ENCODE measurements at places on chromosomes 4 and X.

GRCh38 chr4:70902577-70903290, 565 bp downstream of the MOB1B start:
- DNase-seq: peak; percentile 75

- no peak for DNase-seq
These were observed 8.8 kb downstream of the PPARGC1A start for GRCh38 chr4:23881052-23881501.

DNA sequence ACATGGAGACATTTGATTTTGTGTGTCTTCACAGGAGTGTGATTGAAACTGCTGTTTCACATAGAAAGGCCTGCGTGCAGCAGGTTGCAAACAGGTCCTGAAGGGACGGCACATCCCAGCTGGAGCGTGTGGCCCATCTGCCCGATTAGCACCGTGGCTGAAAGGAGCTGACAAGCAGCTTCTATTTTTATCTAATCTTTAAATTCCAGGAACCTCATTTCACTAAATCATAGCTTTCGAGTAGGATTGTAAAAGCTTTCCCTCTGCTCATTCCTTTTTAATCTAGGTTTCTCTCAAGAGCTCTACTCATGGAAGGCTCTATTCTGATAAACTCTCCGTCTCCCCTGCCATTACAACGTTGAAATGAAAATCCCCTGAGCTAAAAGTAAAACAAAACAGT, 106.8 kb downstream of the FSTL5 start:
- DNase-seq: no peak

GRCh38 chrX:275967-276580, 5.1 kb upstream of the PLCXD1 start:
- peak; percentile 91 for DNase-seq

- peak; percentile 51 for DNase-seq
These were observed at the start of gene DMD for GRCh38 chrX:33211356-33212260. TSS of gene DMD (minus strand) at chrX:33211549. CDS start at chrX:33211312, 237 bp downstream.

DNA sequence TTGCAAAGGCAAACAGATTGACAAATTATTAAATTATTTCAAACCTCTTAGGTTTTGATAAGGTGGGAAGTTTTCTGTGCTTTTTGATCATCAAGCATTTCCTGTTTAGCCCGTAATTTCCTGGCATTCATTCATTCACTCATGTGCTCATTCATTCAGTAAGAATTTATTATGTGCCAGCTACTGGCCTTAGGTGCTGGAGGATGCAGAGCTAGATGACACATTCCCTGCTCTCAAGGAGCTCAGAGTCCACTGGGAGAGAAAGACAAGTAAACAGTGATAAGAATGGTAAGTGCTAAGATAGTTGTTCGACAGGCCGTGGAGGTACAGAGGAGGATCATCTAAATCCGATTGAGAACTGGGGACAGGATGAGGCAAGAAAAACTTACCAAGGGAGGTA, 153.0 kb downstream of the DCTD start:
- no peak for DNase-seq

GRCh38 chrX:106585478-106585877, 26.3 kb upstream of the RADX start:
- DNase-seq: no peak

DNA sequence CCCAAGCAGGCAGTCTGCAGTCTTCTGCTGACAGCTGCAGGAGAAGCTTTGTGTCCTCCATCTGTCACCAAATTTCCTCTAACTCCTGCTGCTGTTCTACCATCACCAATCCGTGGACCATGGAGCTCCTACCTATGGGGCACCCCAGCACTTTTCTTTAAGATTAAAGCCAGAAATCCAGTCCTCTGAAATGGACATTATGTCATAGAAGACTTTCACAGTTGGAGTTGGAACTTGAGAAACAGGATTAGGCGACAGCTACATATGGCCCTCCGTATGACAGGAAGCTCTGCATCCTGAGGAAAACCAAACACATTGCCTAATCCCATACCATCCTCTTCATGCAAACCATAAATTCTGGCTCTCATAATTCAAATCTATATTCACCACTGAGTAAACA, 470.6 kb upstream of the GALNTL6 start:
- no peak for DNase-seq

DNA sequence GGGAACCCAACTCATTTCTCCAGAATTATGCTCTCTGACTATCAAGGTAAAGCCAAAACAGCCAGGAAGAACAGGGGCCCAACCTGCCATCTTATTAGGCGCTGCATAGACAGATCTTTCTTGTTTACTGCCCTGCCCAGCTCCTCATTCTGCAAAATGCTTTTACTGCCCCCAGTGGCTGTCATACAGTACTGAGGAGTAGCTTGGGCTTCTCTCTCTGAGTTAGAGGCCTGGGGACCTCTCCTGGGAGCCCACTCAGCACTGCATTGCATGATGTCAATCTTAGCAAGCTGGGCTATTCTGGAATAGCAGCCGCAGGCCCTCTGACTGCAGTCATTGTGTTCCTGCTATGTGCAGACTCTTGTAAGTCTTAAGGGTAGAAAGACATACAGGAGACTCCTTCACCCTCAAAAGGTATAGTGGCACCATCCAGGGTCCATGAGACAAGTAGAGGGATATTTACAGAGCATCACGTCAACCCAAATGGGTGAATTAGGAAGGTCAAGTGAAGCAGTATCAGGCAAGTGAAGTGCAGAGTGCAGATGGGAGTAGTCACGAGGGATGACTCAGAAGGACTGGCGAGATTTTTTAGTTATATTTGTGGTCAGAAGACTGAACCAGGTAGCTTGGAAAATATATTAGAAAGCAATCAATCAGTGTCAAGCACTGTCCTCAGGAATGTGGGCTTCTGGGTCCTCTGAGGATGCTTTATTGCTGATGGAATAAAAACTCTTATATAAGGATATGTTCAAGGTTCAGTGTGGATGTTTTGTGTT, 294.1 kb upstream of the SFRP2 start:
- DNase-seq: peak; percentile 2

DNA sequence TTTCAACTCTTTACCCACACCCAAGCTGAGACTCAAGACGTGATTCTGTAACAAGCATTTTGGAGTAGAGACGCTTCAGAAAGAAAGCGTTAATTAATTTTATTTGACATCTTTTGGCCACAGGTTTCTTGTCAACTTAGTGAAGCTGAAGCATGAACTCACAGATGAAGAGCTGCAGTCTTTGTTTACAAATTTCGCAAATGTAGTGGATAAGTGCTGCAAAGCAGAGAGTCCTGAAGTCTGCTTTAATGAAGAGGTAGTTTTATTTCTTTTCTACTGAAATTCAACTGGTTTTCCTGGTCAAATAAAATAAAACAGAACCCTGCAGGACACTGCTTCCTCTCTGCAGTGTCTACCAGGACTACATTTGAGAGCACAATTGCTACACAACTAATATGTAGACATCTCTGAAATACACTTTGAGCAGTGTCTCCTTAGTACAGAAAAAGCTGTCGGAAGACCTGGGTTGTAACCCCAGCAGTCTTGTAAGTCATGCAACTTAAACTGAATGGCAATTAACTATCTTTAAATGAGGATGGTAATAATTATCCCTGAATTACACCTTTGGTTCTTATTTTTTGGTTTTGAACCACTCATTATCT, 20.2 kb downstream of the AFM start:
- no peak for DNase-seq

DNA sequence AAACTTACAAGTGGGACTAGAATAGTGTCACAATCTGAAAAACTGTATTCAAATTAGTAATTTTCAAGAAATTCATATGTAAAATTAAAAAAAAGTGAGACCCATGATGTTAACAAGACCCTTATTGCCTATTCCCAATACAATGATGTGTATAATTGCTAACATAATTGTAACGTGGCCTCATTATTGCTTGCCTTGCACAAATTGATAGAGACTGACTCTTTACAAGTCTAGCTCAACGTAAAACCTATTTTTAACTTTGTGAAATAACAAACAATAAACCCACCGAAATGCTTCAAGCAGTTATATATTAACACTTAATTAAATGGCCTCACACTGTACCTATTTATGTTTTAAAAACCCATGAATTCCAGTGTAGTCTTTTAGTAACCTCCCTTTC, 312.5 kb downstream of the DACH2 start:
- no peak for DNase-seq

GRCh38 chr4:97359826-97360225, 783.5 kb downstream of the STPG2 start:
- no peak for DNase-seq

GRCh38 chrX:46208225-46208854, 336.9 kb downstream of the ZNF674 start:
- no peak for DNase-seq

DNA sequence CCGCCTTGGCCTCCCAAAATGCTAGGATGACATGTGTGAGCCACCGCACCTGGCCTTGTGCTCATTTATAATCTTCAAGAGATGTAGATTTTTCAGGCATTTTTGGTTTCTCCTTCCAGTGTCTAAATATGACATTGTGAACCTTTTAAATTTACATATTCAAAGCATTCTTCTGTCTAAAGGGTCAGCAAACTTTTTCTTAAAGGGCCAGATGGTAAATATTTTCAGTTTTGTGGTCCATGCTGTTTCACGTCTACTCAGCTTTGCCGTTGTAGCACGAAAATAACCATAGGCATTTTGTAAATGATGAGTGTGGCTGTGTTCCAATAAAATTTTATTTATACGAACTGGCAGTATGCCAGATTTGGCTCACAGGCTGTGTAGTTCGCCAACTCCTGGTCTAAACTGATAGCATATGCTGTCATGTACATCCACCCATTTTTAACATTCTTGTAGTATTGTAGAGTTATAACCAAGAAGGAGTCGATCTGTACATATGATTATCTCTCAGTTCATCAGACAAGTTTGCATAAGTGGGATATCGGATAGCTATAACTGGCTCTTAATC, 12.7 kb upstream of the GCNA start:
- DNase-seq: no peak

DNA sequence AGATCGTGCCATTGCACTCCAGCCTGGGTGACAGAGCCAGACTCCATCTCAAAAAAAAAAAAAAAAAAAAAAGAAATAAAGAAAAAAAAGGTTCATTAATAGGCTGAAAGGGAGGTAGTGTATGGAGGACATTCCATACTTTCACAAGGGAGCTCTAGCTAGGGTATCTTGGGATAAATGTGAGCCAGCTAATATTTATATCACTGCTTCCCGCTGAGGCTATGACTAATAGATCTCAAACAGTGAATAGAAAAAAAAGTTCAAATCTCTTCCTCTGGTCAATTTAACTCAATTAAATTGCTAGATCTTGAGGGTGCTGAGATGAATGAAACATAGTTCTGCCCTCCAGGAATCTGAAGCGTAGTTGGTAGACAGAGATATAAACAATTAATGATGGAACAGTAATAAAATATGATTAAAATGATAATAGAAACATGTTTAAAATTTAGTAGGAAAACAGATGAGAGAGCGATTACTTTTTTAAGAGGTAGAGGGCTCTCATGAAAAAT, 55.7 kb upstream of the SHISA3 start:
- DNase-seq: no peak

DNA sequence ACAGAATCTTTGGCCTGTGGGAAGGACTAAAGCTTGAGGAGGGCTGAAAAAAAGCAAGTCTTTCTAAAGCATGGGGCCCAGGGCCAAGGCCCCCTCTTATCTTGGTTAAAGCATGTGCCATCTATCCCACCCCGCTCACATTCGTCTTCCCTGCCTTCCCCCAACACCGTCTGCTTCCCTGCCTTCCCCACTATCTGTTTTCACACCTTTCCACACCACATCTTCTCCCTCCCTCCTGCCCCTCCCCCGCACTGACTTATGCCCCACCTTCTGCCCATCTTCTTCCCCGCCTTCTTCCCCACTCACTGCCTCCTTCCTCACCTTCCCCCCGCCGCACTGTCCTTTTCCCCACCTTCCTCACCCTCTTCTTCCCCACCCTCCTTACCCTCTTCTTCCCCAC, 890 bp upstream of the NAP1L5 start:
- peak; percentile 44 for DNase-seq

DNA sequence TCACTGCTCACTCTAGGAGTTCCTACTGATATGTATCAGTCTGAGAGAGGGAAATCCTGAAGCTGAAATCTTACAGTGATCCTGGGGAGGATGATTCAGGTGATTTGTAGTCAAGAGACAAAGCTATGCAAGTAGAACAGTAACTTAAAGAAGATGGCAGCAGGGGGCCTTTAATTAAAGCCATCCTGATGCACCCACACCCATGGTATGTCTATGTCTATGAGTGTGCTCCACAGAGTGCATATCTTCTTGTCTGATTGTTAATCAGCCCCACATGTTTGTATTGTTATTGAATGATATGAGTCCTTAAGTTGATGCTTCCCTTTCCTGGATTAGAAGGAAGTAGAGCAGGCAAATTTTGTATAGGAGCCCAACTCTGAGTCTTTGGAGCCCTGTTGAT, 78.8 kb downstream of the NHS start:
- no peak for DNase-seq

- DNase-seq: no peak
These were observed 50.3 kb downstream of the NSUN7 start for GRCh38 chr4:40800064-40800463.

Measured in kidney (tissue), 22 donors.